Stimulated activated CD4-positive, alpha-beta T cell treated with anti-CD3 and anti-CD28 coated beads, Interleukin-1b, Interleukin-23, amount 100 ng/mL, for 48 hours (primary cell): ENCODE measurements at places on chromosomes 12 and 14.

DNA sequence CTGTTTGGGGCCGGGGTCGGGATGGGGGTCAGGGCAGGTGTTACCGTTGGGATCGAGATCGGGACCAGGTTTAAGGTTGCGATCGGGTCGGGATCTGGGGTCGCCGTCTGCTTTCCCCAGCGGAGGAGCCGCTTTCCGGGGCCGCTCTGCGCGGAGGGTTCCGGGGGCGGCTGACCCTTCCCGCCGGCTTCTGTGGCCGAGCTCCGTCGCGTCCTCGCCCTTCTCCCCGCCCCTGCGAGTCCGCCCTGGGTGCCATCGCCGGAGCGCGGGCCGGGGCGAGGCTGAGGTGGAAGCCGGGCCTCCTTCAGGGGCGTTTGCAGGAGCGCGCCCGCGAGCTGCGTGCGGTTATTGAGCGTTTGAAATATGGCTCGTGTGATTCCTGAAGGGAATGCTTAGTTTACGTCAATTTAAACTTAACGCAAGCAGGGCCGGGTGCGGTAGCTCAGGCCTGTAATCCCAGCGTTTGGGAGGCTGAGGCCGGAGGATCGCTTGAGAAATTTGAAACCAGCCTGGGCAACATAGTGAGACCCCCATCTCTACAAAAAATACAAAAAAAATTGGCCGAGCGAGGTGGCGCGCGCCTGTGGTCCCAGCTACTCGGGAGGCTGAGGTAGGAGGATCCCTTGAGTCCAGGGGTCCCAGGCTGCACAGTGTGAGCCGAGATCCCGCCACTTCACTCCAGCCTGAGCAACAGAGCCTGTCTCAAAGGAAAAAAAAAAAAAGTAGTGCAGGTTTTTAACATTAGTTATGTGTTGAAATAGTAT is 620 bp downstream of the PGAM5 start:
- DNase-seq = peak; percentile 17

- no peak for DNase-seq
These were observed 109.9 kb downstream of the DAD1 start for GRCh38 chr14:22479132-22479531.

DNA sequence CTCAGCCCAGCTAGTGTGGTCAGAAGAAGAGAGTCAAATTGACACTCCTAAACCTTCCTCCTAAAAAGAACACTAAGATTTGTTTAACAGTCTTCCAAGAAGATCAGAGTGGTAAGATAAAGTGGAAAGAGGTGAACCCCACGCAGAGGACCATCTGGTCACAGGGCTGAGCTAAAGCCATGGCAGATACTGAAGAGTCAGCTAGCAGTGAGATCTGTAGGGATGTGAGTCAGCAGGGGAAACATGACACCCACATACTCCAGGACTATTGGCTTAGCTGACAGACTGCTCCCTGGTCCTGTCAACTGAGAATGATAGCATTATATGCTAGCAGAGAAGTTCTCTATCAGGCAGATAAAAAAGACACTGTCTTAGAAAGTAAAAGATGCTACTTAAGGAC is 269.4 kb upstream of the ALG10 start:
- DNase-seq = no peak

DNA sequence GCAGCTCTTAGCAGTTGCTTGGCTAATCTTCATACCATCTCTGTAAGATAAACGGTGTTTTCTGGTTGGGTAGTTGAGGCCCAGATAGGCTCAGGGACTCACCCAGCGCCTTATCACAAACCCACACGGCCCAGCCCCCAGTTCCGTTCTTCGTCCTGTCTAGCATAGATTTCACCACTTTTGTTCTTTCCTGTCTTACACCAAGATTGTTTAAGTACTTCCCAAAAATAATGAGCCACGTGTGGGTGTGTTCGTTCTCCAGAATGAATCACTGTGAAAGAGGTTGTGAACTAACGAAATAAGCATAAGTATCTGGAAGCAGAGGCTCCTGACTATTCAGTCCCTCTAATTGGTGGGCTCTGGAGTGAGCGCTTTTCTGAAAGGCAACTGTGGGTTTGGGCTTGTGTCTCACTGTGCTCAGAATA is 21.4 kb downstream of the ACVR1B start:
- peak; percentile 72 for DNase-seq

GRCh38 chr12:3959799-3960560 is 86.8 kb upstream of the PARP11 start:
- no peak for DNase-seq

- DNase-seq = no peak
These were observed 774.0 kb downstream of the VRK1 start for GRCh38 chr14:97571201-97571600.

- DNase-seq = no peak
These were observed 6.3 kb downstream of the CAND1 start for GRCh38 chr12:67275380-67275913.

DNA sequence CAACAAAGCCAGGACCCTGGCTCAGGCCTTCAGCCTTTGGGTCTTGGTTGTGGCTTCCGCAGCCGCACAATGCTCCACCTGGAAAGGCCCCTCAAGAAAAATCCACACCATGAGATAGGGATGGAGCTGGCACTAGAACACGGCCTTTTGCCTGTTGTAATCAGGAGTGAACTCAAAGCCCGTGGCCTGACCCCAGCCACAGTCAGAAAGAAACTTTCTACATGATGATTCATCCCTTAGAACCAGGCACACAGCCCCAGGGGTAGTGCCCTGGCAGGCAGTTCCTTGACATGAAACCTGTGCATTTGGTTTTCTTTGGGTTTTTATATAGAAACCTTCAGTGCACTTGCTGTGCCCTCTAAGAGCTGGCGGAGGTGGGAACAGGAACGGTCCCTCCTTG is 5.1 kb downstream of the CLMN start:
- DNase-seq = peak; percentile 65

- no peak for DNase-seq
These were observed 36.8 kb downstream of the PLXNC1 start for GRCh38 chr12:94184995-94185719.

DNA sequence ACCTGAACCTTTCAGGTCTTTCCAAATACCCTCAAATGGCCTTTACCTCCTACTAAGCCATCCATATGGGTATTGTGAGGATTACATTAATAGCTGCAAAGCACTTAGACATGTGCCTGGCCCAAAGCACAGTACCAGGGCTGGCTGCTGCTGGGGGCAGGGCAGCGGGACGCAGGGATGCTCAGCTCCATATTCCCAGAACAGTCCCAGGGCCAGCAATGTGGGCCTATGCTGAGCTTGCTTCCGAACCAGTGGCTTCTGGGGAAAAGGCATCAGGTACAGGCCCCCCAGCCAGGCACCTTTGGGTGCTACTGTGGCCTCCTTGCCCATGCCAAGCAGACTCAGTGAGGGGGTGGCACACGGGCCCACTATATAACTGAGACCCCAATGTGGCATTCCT is 10.4 kb downstream of the ACTN1 start:
- DNase-seq = no peak

- DNase-seq = no peak
These were observed 341.0 kb downstream of the ZFP36L1 start for GRCh38 chr14:68451696-68452373.

DNA sequence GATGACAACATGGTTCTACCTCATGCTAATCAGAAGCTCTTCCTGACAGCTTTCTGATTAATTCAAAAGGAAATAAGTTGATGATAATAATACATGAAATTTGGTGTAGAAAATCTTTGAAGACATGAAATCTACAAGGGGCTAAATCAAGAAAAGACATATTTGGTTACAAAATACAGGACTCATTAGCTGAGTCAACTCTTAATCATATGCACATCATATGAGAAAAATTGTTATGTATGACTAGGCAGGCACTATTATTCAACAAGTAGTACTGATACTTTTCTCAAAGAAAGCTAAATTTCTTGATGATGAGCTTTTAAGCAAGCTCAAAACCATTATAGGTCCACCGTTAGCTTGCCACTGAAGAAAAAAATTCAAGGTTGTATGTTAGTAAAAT is 7.1 kb downstream of the ABCC9 start:
- DNase-seq = no peak

GRCh38 chr14:67746927-67747326 is 45.2 kb downstream of the RDH12 start:
- peak; percentile 47 for DNase-seq

GRCh38 chr12:93059925-93060665 is 131.0 kb upstream of the EEA1 start:
- no peak for DNase-seq

DNA sequence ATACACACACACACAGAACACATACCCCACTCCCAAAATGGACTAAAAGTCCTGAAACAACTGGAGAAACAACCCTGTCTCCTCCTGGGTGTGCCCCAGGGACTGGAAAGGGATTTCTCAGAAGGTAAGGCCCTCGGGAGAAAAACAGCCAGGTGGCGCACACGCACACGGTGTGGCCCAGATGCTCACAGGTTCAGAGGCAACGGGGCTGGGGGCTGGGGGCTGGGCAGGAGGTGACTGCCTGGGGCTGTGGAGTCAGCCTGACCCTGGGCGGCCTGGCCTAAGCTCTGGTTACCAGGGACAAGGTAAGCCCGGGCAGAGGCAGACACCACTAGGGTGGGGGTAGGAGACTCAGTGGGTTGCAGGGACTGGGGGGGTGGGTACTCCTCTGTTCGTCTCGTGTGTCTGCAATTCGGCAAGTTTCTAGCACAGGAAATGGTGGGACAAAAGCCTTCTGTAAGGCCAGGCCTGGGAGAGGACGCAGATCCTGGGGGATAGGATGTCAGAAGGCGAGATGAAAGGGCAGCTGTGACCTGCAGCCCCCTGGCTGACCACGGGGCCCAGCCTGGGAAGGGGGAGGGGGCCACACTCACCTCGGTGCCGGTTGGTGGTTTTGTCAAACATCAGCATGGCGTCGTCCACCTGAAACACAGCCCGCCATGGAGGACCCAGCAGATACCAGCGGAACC is 10.4 kb downstream of the MSI1 start:
- no peak for DNase-seq

GRCh38 chr12:100984796-100985195 is 190.2 kb downstream of the ANO4 start:
- no peak for DNase-seq

GRCh38 chr12:24025153-24025798 is 75.8 kb upstream of the SOX5 start:
- no peak for DNase-seq

- no peak for DNase-seq
These were observed 19.8 kb downstream of the ISM2 start for GRCh38 chr14:77478796-77479195.

GRCh38 chr14:72625689-72626088 is 268.2 kb downstream of the DPF3 start:
- no peak for DNase-seq

DNA sequence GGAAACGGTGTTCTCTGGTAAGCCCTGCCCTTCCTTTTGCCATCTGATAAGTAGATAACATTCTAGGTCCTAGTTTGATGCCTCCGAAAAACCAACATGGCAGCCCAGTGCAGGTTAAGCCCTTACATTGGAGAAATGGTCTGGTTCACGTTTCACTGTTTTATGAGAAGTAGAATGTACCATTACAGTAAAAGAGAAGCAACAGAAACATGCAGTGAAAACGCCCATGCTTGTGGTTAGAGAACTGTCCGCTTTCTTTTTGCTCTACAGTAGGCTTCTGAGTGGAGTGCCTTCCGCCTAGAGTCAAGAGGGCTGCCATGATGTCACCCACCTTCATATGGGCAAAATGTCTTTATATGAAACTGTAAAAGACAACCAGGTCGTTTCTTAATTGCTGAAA is 190.4 kb upstream of the BCL2L14 start:
- no peak for DNase-seq

- no peak for DNase-seq
These were observed 198.9 kb downstream of the CACNA1C start for GRCh38 chr12:2251526-2252209.

- DNase-seq = peak; percentile 77
These were observed 1168.4 kb downstream of the TMEM121 start for GRCh38 chr14:106694638-106695393.

DNA sequence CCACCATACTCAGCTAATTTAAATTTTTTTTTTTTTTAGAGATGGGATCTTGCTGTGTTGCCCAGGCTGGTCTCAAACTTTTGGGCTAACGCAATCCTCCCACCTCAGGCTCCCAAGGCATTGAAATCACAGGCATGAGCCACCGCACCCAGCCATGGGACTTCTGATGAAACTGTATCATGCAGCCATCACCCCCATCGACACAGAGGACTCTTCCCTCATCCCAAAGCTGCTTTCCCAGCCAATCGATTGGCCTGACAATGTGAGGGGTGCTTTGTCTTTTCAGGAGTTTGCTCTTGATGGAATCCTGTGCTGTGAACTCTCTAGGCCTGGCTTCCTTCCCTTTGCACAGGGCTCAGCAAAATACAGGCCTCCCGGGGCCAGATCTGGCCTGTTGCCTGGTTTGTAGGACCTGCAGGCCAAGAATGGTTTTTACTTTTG is 59.6 kb upstream of the NCOR2 start:
- no peak for DNase-seq

DNA sequence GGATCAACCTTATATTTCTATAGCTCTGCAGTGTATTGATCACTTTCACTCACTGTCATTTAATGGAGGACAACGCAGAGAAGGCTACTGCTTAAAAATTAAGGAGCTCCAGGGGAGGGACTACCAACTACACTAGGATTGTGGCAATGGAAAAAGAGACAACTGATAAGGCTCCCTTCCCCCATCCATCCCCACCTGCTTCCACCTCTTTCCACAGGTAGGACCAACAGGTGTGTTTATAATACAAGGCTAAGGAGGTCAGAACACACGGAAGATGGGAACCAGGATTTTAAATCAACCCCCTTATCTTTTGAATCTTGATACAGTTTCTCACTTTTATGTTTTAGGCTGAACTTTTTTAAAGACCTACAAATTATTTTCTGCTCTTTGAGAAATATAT is 90.8 kb downstream of the STAB2 start:
- DNase-seq = no peak

- no peak for DNase-seq
These were observed 4.4 kb upstream of the OR6J1 start for GRCh38 chr14:22648506-22648905.

DNA sequence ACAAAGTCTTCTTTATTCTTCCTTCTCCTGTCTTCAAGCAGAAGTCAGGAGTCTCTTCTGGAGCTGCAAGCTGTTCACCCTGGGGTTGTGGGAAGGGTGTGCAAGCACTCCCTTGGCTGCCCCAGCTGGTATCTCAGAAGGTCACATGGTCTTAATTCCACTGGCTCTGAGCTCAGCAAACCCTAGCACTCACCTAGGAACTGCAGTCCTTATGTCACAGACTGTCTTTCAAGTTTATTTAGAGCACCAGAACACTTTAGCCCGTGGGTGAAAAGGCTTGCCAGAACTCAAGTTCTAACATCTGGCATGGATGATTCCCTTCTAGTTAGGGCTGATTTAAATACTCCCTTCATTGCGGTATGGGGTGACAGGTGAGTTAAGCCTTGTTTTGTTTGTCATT is 379.0 kb downstream of the CCER1 start:
- DNase-seq = no peak

- DNase-seq = no peak
These were observed 31.5 kb downstream of the TMEM132D start for GRCh38 chr12:129871991-129872972.

DNA sequence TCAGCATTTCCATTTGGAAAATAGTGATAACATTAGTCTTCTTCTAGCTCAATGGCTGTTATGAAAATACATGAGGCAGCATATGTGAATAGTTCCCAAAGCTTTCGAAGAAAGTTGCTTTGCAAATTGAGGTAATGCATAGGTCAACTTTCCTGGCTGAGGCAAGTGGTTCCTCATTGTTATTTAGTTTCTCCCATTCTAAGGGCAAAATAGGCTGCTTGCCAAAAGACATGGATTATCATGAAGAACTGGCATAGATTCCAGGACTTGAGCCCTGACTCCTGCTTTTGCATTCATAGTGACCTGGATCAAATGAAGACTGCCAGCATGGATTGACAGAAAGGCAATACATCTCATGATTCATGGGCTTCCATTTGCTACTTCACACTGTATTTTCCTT is 35.7 kb downstream of the LRFN5 start:
- DNase-seq = no peak

- DNase-seq = peak; percentile 76
These were observed 42.0 kb upstream of the GPR68 start for GRCh38 chr14:91286530-91286937.
